ENCODE measurements at places on chromosomes 6 and 20.

GRCh38 chr20:21180248-21180647 is 54.4 kb downstream of the KIZ start:
- no peak for DNase-seq

- no peak for DNase-seq
Observed at GRCh38 chr20:23691675-23692074, 2.8 kb upstream of the CST4 start.

GRCh38 chr6:128168244-128168643 is 267.4 kb upstream of the THEMIS start:
- no peak for DNase-seq

DNA sequence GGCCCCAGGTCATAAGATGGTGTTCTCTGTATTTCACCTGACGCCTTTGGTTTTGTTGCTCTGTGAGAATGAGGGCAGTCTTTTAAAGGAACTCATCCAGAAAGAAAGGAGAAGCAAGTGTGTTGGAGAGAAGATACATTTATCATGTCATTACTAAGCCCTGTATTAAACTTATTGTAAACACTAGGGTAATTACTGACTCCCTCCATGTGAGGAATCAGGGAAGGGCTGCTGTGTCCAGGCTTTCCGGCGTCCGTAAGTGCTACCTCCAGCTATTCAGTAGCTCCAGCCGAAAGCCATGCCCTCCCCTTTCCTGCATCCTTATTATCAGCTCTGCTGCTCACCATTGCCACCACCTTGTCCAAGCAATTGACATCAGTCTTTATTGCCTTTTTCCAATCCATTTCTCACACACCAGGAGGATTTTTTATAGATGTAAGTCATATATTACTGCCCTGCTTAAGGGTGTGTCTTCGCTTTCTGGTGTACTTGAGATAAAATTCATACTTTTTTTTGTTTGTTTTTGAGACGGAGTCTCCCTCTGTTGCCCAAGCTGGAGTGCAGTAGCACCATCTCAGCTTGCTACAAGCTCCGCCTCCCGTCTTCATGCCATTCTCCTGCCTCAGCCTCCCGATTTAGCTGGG is 94.7 kb downstream of the RPP40 start:
- no peak for DNase-seq

- DNase-seq: no peak
Observed at GRCh38 chr6:44850312-44850711, 462.8 kb downstream of the CDC5L start.

DNA sequence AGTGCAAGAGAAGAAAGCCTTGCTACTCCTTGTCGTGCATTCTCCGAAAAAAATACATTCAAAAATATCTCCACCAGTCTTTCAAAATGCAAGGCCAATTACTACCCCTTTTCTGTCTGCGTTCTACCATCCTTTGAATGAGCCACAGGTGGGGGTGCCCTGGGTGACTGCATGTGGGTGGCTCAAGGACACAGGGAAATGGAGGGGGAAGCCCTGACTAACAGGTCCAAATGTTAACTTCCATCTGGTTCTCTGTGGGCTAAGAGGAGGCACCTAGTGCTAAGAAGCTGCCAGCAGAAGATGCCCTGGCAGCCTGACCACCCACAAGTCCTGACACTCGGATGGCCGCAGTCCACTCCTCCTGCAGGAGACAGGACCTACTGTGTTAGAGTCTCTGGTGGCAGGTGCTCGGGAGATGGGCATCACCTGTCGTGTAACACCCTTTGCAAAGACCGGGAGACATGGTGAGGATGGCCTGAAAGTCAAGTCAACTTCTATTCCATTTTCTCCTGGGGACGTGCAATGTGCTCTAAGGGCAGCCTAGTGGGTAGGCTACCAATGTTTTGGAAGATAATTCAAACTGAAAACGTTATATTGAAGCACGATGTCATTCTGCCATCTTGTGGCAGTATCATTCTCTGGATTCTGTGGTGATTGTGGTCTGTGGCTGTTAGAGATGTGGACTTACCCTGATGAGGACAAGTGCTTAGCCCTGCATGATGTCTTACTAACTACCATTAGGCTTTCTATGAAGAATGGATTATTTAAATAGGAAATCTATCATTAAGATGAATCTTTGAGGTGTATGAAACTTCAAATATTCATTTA is 27.4 kb upstream of the IGF2R start:
- peak; percentile 76 for DNase-seq

DNA sequence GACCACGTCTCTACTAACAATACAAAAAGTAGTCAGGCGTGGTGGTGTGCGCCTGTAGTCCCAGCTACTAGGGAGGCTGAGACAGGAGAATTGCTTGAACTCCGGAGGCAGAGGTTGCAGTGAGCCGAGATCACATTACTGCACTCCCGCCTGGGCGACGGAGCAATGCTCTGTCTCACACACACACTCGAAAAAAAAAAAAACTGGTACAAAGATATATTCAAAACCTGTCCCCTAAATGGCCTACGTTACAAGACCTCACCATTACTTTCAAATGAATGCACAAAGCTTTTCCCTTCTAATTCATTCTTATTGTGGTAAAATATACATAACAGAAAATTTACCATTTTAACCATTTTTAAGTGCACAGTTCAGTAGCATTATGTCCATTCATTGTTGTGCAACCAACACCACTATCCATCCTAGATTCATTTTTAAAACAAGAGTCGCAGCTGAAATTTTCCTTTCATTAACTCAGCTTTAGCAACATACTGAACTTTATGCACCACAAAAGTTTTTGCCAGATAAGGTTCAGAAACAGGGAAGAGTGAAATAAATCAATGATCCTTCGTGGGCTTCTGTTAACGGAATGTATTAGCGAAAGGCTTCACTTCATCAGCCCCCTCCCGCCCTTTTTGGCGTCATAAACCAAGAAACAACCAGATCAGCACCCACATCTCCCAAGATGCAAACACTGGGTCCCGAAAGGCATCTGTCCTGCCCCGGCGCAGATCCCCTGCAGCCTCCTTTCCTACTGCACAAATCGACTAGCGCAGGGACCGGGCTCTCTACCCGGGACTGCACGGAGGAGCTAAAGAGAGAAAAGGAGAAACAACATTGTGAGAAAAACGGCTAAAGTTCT is 825 bp upstream of the FAM135A start:
- DNase-seq: no peak

- DNase-seq: no peak
Observed at GRCh38 chr6:158324136-158324535, 11.9 kb downstream of the TULP4 start.

DNA sequence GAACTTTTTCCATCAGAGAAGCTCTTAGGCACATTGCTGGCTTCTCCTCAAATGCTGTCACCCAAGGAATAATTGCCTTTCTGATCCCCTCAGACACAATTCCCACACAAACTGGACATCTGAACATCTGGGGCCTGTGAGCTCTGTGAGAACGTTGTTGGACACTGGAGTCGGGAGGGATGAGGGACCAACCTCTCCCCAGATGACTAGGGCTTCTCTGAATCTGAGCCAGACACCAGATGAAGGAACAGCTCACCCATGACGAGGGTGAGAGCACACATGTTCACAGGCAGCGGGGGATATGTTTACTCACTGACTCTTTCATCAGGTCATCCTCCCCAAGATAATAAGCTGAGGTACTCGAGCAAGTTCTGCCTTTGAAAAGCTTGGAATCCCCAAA is 283.9 kb upstream of the SUPT3H start:
- no peak for DNase-seq

DNA sequence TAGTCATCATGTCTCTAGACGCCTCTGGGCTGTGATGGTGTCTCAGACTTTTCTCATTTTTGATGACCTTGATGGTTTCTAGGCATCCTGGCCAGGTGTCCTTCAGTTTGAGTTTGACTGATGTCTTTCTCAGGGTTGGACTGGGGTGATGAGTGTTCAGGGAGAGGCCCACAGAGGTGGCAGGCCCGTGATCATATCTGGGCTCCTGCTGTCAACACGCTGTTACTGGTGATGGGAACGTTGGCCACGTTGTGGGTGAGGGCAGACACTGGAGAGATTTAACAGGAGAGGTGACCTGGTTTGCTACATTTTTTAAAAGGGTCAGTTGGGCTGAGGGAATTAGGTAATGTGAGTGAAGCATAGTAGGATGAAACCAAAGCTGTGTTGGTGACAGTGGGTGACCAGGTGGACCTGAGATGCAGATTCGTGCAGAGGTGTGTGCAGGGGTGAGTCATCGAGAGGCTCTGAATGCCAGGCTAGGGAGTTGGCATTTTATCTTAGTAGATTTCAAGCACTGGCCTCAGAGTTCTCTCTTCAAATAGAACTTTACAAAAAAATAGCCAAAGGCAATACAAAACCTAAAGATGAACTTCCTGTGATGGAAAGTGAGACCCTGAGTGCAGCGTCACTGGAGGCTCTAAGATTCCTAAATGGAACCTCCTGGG is 174.1 kb downstream of the CDH26 start:
- no peak for DNase-seq

DNA sequence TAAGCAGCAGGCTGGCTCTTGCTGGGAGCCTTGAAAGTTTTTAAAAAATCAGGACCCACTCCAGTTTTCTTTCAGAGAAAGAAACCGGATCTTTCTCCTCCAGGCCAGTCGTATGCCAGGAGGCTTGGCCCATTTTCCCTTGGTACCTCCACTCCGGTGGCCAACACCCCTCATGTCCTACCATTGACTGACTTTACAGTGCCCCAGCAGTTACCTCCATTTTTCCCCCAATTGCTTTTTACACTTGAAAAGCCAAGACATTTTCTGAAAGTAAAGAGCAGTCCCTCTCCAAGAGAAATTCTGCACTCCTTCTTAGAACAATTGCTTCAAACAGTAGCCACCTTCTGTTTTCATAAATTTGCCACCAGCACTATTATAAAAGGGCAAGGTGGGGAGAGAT is 47.7 kb upstream of the SNX9 start:
- DNase-seq: no peak

DNA sequence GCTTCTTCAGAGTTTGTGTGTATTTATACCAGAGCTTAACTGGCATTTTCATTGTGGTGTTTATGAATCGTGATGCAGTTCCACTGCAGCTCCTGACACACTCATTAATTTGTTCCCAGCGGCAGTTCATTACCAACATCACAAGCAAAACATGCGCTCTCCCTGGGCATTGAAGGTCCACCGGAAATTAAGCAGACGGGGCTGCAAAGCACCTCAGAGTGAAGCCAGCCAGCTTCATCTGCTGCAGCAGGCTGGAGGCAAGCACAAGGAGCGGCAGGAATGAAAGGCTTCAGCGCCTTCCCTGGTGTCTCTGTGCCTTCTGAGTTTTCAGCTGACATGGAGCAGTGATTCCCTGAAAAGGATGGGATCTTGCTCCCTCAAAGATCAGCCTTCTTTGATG is 246.0 kb upstream of the SPTLC3 start:
- DNase-seq: no peak

- no peak for DNase-seq
Observed at GRCh38 chr6:50318536-50318935, 268.8 kb upstream of the DEFB112 start.

DNA sequence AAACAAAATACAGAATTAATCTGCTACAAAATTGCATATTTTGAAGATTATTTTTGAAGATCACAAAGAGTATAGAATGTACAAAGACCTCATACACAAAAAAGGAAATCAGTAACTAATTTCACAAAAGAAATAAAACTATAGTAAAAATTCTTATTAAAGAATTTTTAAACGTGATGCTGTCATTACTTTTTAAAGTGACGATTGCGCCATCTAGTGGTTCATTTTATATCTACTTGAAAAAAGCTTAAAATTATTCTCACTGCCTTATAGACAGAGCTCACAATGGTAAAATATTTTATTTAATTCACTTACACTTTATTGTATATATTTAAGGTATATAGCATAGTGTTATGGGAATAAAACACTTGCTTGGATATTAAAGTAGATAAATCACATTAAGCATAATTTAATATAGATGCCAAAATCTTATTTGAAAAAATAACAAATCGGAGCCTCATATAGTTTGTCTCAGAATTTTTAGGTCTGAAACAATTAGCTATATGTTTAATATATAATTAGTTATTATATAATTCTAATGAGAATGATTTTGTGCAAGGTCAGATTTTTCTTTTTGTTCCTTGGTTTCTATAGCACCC is 128.8 kb downstream of the PHF3 start:
- peak; percentile 68 for DNase-seq

Data from suppressor macrophage treated with lipopolysaccharide for 1 hour (primary cell).